Stimulated activated CD4-positive, alpha-beta T cell treated with anti-CD3 and anti-CD28 coated beads, TNF-alpha, amount 100 ng/mL, for 4 hours (primary cell): ENCODE measurements at places on chromosomes 1 and 21.

DNA sequence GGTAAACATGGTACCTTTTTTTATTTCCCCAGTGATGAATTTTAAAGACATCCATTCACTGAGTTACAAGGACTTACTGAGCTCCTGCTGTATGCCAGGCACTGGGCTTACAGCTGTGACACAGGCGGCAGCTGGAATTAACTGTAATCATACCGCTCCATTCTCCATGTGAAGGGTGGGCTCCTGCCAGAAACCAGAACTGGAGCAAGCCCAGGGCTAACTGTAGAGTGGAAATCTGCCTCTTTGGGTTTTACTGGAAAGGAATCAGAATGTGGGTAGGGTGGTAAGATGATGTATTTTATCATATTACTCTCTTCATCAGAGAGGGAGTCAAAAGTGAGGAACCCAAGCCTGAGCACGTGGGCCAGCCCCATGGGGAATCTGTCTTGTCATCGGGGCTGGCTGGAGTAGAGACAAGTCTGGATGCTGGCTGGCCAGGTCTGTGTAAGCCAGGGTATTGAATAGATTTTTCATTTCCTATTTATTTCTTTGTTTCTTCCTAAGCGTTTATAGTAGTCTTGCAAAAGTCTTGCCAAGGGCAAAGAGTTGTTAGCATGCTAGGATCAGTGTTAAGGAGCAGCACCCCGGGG is 21.5 kb downstream of the FGGY start:
- DNase-seq, result no peak

GRCh38 chr1:223358826-223359225 is 5.2 kb downstream of the SUSD4 start:
- DNase-seq, result no peak

DNA sequence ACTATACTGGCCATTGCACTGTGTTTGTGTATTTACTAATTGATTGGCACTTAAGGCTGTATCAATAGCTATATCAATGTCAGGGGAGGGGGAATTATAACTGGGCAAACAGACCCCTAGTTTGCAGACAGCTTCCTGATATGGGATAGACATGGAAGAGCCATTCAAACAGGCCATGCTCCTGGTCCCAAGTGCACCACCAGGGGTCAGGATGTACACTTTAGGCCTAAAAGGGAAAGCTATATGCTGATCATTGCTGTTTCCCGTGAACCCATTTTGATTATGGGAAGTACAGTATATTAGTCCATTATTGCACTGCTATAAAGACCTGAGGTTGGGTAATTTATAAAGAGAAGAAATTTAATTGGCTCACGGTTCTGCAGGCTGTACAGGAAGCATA is 124.9 kb upstream of the BACE2 start:
- no peak for DNase-seq

GRCh38 chr21:21971384-21971783 is 973.2 kb downstream of the NCAM2 start:
- DNase-seq, result no peak

DNA sequence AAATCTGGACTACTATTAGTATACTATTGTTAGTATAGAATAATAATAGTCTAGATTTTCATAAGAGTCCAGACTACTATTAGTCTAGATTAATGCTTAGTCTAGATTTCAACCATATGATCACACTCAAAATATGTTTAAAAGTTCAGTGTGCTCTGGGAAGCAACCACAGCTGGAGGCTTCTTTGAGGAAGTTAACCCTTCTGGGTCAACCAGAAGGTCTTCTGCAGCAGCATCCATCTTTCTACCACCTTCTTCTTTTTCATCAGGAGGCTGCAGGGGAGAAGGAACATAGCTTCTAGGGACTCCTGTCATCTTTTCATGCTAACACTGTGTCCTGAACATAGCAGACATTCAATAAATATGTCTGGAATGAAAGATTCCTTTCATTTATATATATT is 51.2 kb upstream of the DNAJC6 start:
- no peak for DNase-seq

DNA sequence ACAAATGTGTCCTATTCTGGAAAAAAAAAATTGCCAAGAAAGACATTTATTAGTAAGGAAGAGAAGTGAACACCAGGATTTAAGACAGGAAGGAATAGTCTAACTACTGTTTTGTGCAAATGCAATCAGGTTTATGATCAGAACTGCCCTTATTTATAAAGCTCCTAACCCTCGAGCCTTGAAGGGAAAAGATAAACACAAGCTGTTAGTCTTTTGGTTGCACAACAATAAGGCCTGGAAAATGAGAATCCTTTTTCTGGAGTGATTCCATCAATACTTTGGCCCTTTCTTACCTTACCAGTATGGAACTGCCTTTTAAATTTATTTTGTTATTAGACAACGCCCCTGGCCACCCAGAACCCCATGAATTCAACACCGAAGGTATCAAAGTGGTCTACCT is 52.9 kb downstream of the SNRPE start:
- DNase-seq, result no peak

GRCh38 chr1:162003830-162004215 is 19.8 kb downstream of the OLFML2B start:
- DNase-seq, result no peak

- DNase-seq, result no peak
Measured at GRCh38 chr1:213296558-213296957, 245.5 kb downstream of the RPS6KC1 start.

DNA sequence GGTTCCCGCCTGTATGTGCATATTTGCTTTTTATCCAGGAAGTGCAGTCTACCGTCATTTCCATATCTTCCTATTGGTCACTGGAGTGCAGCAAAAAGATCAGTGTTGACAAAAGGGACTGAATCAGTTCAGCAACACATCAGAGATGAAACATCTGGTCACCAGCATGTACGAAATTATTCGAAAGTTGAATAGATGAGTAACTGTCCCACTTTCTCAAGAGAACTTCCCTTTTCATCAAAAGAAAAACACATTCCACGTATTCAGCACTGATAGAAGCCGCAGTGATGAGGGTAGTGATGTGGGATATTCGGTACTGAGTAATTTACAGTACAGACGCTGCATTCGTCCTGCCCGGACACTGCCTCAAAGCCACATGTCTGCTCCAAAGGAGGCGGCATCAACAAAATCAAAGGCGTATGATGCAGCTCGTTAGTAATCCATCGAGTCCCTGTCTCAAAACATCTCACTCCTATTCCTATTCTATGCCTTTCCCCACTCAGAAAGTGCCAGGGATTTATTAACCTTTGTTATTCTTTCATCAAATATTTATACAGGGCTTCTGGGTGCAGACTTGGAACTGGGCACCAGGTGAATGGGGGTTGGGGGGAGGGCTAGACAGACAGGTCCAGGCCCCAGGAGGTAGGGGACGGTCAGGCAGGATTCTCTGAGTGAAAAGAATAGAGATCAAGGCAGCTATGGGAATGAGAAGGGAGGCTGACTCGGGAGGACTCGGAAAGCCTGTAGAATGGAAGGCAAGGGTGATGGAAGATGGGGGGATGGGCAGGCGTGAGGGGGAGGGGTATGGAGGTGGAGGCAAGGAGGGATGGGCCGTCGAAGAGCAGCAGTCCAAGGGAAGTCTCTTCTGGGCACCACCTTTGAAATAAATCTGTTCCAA is 79.5 kb upstream of the SLC45A1 start:
- DNase-seq, result no peak

GRCh38 chr1:17776426-17776825 is 21.3 kb downstream of the ACTL8 start:
- DNase-seq, result no peak

DNA sequence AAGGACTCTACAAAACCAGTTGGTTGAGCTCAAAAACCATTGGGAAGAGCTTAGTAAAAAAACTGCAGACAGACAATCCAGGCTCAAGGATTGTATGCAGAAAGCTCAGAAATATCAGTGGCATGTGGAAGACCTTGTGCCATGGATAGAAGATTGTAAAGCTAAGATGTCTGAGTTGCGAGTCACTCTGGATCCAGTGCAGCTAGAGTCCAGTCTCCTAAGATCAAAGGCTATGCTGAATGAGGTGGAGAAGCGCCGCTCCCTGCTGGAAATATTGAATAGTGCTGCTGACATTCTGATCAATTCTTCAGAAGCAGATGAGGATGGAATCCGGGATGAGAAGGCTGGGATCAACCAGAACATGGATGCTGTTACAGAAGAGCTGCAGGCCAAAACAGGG is 104.0 kb upstream of the BMP8A start:
- DNase-seq, result no peak

DNA sequence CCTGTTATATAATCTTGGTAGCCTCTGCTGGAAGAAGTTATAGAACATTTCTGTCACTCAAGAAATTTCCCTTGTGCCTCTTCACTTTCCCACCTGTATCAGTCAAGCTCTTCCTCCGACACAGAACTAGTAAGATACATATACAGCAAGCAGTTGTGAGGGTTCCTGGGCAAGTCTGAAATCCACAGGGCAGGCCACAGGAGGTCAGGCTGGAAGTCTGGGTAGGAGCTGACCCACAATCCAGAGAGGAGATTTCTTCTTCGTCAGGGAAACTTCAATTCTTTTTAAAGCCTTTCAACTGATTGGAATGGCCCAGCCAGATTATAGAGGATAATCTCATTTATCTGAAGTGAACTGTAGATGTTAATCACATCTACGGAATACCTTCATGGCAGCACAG is 96.4 kb upstream of the FMN2 start:
- no peak for DNase-seq

DNA sequence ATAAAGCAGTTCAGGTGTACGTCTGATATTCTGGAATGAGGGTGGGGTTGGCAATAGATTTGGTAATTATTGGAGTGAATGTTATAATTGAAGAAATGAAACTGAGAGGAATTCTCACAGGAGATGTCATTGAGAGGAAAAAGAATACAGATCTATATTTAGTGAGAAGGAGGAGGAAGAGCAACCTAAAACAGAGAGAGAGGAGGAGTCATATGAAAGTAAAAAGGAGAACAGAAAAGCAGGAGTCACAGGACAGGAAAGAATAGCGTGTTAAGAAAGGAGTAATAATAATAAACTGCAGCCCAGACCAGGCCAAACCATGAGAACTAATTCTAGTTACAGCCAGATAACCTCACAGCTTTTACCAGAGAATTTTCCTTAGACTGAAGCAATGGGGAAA is 62.7 kb upstream of the MROH9 start:
- DNase-seq, result no peak

- DNase-seq, result no peak
Measured at GRCh38 chr1:167301355-167301754, 80.7 kb downstream of the POU2F1 start.

DNA sequence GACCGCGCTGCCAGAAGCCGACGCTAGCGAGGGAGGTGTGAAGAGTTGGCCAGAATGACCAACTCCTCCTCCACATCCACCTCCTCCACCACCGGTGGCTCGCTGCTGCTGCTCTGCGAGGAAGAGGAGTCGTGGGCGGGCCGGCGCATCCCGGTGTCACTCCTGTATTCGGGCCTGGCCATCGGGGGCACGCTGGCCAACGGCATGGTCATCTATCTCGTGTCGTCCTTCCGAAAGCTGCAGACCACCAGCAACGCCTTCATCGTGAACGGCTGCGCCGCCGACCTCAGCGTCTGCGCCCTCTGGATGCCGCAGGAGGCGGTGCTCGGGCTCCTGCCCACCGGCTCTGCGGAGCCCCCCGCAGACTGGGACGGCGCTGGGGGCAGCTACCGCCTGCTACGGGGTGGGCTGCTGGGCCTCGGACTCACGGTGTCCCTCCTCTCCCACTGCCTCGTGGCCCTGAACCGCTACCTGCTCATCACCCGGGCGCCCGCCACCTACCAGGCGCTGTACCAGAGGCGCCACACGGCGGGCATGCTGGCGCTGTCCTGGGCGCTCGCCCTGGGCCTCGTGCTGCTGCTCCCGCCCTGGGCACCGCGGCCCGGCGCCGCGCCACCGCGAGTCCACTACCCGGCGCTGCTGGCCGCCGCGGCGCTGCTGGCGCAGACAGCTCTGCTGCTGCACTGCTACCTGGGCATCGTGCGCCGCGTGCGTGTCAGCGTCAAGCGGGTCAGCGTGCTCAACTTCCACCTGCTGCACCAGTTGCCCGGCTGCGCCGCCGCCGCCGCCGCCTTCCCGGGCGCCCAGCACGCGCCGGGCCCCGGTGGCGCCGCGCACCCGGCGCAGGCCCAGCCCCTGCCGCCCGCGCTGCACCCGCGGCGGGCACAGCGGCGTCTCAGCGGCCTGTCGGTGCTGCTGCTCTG is 1.2 kb downstream of the GPR88 start:
- DNase-seq, result no peak

- DNase-seq, result no peak
Measured at GRCh38 chr1:182703539-182703938, 19.2 kb upstream of the RGS8 start.

GRCh38 chr1:25922056-25922970 is 16.1 kb upstream of the STMN1 start:
- peak; percentile 9 for DNase-seq

GRCh38 chr1:116880917-116881316 is 28.8 kb upstream of the PTGFRN start:
- no peak for DNase-seq
